Activated CD8-positive, alpha-beta memory T cell treated with anti-CD3 and anti-CD28 coated beads for 1 hour (primary cell): ENCODE measurements at places on chromosomes 12 and 14.

- DNase-seq: no peak
These were observed 314.7 kb downstream of the NAV3 start for GRCh38 chr12:78145398-78145797.

DNA sequence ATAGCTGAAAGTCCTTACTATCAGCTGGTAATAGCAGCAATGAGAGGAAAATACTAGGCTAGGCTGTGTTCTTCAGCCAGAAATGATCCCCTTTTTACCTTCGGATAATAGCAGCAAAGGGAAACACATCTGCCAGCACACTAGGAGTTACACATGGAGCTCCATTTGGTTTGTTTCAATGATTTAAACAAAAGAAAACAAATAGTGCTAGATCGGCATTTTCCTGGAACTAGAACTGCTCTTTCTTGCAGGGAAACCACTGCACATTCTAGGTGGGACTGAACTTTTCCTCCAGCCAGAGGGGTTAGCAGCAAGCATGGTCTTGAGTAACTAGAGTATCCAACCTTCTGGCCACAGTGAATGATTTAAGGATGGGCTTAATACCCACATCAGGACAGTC lies 117.6 kb downstream of the PDE6H start:
- DNase-seq: no peak

- no peak for DNase-seq
These were observed 2.3 kb downstream of the SLC48A1 start for GRCh38 chr12:47775100-47775911.

DNA sequence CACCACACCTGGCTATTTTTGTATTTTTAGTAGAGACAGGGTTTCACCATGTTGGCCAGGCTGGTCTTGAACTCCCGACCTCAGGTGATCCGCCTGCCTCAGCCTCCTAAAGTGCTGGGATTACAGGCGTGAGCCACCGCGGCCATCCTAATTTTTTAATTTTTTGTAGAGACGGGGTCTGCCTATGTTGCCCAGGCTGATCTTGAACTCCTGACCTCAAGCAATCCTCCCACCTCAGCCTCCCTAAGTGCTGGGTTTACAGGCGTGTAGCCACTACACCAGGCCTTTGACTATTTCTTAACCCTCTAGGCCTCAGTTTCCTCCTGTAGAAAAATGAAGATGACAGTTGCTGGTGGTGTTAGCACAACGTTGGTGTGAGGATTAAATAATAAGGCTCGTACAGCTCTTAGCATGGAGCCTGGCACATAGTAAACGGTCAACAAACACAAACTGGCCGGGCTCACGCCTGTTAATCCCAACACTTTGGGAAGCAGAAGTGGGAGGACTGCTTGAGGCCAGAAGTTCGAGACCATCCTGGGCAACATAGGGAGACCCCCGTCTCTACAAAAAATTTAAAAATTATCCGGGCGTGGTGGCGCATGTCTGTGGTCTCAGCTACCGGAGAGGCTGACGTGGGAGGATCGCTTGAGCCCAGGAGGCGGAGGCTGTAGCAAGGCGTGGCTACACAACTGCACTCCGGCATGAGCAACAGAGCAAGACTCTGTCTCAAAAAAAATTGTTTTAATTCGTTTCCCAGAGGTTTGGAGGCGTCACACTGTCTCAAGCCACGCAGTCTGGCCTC lies 979 bp downstream of the DDX54 start:
- DNase-seq: peak; percentile 45

DNA sequence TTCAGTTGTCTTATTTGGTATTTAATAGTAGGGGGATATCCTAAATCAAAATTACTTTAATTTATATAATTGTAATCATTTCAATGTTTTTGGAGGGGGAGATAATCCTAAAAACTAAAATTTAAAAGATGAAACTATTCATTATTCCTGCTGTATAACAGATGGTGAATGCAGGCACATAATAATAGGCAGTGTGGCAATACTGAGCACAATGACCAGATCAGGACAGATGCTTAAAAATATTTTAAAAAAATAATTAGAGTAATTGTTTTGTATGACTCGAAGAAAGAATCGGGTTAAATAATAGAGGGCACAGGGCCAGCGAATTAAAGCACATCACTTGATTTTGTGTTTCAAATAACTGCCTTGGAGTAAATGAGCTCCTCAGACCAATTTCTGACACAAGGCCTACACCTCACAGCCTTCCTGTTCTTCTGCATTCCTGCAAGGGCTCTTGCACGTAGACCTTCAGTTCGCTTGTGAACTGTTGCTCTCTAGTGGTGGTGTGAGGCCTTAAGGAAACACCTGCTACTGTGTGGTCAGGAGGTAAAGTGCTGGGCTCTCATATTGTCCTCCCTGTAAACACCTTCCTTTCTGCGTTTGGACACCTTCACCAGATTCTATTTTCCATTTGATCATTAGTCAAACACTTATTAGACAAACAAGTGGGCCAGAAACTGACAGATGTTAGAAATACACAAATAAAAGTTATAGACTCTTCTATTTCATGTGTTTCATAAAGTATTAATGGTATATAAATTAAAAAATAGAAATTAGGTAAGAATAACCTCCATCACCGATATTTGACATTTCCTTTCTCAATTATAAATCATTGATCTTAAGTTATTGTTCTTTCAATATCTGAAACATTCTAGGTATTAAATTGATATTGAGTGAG lies 29.3 kb upstream of the KLRF1 start:
- peak; percentile 27 for DNase-seq

DNA sequence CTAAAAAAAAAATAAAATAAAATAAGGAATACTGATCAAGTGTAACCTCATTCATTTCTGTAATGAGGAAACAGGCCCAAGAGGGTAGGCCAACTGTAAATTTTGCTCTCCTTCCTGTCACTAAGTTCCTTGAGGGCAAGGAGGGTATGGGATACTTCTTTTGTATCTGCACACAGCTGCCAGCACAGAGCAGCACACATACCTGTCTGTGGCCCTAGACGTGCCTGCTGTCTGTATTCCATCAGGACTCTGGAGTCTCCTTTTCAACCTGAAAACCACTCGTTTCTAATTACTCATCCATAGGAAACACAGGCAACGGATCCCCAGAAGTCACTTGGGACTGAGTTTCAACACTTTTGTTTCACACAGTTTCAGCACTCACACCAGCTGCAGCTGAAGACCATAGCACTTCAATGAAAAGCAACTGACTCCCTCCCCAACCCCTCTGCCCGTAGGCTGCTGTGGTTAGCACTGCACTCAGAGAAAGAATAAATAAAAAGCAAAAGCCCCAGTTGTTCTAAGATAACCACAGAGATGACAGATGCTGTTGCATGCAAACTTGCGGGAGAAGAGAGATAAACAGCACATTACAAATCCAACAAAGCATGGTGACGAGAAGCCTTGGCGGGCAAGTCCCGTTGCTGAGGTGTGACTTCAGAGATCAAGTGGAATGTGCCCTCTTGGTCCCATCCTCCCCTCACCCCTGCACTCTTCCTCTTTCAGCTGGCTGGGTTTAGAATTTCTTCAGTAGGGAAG lies 24.9 kb downstream of the CRACR2A start:
- no peak for DNase-seq

DNA sequence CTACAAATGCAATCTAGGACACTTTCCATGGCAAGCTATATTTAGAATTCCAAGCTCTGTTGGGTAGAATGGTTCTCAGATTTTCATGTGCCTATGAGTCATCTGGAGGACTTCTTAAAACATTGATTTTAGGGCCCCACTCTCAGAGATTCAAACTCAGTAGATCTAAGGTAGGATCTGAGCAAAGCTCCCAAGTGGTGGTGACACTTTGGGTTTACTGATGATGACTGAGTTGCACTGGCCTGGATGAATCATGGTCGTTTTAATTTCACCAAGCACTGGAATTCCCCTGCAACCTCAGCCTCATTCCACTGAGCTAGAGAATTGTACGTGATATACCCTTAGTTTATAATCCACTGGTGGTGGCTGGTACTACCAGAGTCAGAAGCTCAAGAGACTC lies 86.5 kb downstream of the PPM1H start:
- DNase-seq: no peak

- no peak for DNase-seq
These were observed 42.1 kb downstream of the MVK start for GRCh38 chr12:109615556-109616229.

- DNase-seq: no peak
These were observed 14.9 kb downstream of the ATP2B1 start for GRCh38 chr12:89693639-89694202.

DNA sequence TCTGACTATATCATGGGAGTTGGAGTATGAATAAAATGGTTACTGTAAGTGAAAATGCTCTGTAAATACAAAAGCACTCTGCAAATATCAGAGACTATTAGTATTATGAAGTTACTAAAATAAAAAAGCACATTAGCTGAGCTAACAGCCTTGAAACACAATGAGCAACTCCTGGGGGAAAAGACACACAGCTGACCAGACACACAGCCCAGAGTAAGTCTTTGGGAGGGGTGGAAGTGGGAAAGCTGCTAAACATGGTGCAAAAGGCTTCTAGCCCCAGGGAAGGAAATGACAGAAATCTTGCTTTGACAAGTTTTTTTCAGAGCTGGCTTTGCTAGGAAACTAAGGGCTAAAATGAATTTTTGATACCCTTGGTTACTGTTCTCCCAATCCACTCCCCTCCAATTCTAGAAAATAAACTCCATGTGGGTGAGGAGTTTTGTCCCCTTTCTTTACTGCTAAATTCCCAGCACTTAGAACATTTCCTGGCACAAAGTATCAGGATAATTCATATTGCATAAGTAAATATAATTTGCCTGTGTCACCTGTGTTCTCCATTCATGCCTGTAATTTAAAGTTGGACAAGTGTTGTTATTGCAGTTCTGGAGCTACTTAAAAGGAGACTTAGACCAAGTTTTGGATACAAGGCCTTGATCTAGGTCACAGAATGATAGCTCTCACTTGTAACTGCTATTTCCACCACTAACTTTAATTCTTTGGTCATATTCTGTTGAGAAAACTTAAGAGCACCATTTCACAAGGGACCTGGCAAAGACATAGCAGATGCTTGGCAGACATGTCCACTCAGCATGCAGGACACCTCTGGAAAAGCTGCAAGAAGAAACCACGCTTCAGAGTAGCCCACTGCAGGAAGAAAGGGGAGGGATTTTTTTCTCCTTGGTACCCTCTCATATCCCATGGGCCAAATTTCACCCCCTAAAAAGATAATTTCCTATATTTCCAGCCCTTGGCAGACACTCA lies 19.0 kb upstream of the RAB3IP start:
- no peak for DNase-seq

- no peak for DNase-seq
These were observed 68.8 kb downstream of the CD163L1 start for GRCh38 chr12:7375145-7375543.

- no peak for DNase-seq
These were observed 279.3 kb downstream of the MED13L start for GRCh38 chr12:115998119-115998633.
